Muscle of arm (tissue), 14 donors: ENCODE measurements at places on chromosomes 11 and 22. TPM values are rescaled to one million over a fixed set of nuclear protein-coding genes. Genes with fewer than 3 reads are reported as not detected.

The MIAT gene
- 0.13 TPM for polyA plus RNA-seq

The TPBGL gene
- not detected for polyA plus RNA-seq

The HORMAD2 gene
- not detected for polyA plus RNA-seq

The IGF2 gene
- 3,768 TPM for polyA plus RNA-seq

The SLC22A9 gene
- polyA plus RNA-seq: not detected

The ARHGAP42 gene
- polyA plus RNA-seq: 24.5 TPM

The NXPE1 gene
- polyA plus RNA-seq: not detected

The PAK1 gene
- polyA plus RNA-seq: 106 TPM

DNA sequence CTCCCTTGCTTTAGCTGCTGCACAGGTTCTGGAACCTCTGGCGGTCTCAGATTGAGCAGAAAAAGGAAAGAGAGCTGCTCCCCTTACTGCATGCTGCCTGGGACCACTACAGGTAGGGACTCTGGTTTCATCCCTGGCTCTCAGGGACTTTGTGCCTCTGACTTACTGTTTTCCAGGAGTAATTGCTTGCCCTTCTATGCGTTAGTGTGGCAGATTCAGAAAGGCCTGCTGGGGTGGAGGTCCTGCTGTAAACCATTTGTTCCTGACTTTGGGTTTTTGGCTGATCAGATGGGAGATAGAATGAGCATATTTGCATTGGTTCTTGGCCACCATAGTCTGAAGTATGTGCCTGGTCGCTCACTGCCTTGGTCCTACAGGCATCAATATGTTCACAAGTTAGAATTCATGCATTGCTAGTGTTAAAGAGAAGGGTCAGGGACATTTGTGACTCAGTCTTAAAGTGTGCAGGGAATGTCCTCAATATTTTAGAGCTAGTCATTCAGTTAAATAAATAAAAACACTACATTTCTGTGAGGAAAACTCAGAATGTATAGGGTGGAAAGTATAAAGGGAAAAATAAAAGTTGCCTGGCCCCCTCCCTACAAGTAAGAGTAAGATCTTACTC, 78.0 kb downstream of the PISD start:
- DNase-seq: no peak

DNA sequence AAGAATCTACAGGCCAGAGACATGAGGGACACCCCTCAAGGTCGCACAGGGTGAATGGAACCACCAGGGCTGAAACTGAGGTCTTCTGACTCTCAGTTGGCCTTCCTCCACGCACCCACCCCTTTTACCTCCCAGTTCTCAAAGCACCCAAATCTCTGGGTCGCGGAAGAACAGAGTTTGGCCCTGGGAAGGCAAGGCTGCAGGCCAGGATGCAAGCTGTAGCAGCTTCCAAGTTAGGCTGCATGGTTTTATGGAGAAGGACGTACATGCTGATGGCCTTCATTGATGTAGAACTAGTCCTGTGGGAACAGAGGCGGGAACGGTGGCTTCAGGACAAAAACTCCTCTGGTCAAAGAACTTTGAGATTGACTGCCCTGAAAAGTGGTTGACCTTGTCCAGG, 143.5 kb upstream of the B3GAT1 start:
- DNase-seq: no peak

DNA sequence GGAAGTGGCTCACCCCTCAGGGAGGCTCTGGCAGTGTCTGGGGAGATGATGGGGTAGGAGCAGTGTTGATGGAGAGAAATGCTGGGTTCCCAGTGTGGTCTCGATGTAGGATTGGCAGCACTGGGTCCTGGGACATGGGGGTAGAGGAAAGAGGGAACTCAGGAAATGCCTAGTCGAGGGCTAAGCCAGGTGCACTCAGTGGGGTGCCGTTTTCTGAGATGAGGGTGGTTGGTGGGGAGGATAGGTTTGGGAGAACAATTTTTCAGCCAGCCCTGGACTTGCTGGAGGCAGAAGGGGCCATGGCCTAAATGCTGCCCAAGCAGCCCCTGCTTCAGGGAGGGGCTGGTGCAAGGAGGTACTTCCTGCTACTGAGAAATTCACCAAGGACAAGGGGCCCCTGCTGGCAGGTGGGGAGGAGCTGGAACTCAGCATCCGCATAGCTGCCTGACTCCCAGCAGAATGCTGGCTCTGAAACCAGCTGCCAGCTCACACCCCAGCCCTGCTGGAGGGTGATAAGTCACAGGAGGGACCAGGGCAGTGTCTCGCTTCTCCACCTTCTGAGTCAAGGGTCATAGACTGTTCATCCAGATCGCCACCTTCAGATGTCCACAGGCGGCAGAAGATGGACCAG, 6.0 kb downstream of the CCDC157 start:
- no peak for DNase-seq

GRCh38 chr22:46482056-46482675, 55.3 kb downstream of the CELSR1 start:
- DNase-seq: no peak

- DNase-seq: no peak
These were observed 86.8 kb downstream of the PDHX start for GRCh38 chr11:35003186-35003585.

DNA sequence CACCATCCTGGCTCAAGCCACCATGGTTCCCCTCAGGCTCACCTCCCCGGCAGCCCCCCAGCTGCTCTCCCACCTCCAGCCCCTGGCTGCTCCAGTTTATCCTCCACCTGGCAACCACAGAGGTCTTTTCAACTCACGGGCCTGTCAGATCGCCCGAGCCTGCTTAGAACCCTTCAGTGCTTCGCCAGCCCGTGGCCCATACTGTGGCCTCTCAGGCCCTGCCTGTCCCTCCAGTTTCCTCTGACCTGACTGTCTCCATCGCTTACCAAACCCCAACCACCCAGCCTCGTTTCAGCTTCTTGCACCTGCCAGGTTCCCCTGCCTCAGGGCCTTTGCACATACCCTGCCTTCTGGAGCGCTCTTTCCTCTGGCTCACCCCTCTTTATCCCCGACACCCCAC, 6.9 kb downstream of the KCNC1 start:
- DNase-seq: no peak

- DNase-seq: no peak
These were observed 147.0 kb upstream of the API5 start for GRCh38 chr11:43164831-43165230.

DNA sequence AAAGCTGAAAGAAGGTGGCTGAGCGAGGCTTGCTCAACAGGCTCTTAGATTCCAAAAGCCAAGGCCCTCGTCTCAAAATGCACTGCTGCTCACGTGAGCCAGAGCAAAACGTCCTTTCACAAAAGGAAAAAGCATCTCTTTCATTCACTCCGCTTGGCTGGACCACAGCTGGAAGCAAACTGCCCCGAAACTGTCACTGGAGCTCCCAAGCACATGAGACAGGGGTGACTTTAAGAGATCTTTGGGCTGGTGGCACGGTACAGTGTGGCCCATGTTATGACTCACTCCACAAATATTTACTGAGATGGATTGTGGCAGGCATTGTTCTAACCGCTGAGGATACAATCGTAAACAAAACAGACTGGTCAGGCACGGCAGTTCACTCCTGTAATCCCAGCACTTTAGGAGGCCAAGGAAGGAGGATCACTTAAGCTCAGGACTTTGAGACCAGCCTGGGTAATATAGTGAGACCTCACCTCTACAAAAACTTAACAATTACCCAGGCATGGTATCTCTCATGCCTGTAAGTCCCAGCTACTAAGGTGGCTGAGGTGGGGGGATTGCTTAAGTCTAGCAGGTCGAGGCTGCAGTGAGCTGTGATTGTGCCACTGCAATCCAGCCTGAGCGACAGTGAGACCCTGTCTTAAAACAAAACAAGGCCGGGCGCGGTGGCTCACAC, 3.6 kb downstream of the PLA2G6 start:
- DNase-seq: no peak

DNA sequence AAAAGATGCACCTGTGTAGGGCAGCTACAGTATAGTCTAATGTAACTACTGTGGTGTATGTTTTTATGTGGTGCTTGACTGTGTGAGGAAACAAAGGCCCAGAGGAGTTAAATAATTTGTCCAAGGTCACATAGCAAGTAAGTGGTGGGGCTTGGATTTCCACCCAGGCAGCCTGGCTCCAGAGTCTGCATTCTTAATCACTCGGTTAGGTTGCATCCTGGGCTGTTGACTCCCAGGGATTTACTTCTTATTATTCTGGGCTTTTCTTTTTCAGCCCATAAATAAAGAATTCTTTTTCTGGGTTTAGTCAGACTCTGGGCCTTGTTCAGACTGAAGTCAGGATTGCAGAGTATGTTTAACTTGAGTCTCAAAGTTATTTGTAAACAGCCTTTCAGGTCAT, 82.1 kb downstream of the ARHGAP42 start:
- DNase-seq: no peak

DNA sequence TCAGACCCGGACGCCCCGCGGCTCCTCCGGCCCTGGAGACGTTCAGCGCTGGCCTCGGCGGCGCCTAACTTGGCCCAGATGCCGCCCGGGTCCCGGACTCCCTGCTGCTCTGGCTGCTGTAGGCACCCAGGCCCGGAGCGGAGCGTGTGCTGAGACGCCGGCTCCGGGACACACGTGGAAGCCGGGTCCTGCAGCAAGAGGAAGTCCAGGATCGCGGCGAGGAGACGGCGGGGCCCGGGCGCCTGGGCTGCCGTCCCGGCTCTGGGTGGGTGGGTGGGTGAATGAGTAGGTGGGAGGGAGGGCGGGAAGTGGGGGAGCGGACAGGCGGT, 223 bp downstream of the WT1 start:
- DNase-seq: no peak

DNA sequence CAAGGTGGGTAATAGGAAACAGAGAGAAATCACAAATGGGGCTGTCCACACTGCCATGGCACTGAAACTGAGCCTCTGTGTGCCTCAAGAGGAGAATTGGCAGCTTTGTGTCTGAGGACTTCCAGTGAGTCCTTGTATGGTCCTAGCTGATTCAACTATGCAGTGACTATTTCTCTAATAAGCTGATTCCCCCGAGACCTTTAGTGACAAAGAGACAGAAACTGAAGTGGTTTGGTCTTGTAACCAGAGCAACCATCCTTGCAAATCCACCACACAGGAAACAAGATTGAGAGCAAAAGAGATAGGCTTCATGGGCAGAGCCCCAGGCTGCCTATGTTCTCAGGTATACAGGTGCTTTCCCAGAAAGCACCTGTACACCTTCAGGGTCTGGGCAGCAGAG, 1038.5 kb downstream of the NTM start:
- DNase-seq: no peak

GRCh38 chr11:14907411-14908213, 15.6 kb upstream of the CYP2R1 start:
- peak; percentile 35 for DNase-seq

DNA sequence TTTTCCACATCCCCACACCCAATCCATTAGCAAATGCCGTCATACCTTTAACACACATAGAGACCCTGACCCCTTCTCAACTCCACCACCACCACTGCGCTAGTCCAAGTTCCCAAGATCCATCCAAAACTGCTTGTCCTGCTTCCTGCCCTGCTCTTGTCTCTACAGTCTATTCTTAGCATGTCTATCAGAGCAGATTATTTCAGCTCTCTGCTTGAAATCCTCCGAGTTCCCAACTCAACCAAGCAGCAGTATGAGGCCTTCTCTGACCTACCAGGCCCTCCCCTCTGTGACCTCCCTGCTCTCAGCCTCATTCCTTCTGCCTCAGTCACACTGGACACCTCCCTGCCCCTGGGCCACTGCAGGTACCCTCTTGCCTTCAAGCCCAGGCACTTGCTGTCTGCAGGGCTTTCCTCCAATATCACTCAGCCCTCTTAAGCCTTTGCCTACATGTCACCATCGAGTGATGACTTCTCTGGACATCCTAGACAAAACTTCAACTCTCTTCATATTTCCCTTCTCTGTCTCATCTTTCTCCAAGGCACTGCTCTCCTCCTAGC, 134.6 kb downstream of the SPATA19 start:
- DNase-seq: no peak

DNA sequence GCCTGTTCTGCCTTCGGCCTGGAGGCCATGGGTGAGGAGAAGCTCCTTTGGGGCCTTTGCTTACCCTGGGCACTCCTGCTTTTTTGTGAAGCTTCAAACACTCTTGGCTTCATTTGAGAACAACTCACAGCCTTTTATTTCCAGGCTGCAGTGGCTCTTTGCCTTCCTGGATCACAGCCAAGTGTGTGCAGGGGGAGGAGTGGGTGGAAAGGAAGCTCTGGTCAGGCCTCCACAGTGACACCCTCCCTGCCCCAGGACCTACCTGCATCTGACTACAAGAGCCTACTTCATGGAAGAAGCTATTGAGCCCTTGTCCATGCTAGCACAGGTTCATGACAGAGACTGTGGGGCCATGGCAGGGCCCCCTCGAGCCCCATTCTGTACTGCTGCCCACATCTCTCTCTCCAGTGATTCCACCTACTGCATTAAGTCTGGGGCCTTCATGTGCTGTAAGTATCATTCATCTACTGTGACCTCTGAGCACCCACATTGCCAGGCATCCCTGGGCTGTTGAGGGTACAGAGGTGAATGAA, 52.3 kb downstream of the GAB4 start:
- DNase-seq: peak; percentile 7

DNA sequence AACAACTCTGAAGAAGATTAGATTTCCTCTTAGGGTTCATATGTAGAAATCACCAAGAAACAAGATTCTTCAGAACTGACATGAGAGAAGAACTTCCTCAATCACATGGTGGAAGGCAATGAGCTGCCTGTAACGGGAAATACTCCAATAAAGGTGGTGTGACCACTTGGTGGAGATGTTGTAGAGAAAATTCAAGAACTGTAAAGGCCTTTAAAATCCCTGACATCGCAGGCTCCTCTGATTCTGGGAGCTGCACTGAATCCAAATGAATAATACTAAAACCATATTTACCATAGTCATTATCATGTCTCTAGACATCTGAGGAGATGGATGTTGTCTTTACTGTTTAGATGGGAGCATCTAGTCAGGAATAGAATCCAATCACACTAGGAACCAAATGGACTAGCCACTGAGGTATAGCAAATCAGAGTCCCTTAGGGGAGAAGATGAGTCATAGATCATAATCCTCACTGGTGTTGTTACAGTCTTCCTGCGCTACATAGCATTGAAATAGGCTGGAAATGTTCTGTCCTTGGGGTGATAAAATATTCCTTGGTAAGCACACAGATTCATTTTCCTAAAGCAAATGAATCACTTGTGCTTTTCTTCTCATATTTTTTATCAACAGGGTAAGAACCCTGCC, 321.6 kb upstream of the TENM4 start:
- peak; percentile 3 for DNase-seq

DNA sequence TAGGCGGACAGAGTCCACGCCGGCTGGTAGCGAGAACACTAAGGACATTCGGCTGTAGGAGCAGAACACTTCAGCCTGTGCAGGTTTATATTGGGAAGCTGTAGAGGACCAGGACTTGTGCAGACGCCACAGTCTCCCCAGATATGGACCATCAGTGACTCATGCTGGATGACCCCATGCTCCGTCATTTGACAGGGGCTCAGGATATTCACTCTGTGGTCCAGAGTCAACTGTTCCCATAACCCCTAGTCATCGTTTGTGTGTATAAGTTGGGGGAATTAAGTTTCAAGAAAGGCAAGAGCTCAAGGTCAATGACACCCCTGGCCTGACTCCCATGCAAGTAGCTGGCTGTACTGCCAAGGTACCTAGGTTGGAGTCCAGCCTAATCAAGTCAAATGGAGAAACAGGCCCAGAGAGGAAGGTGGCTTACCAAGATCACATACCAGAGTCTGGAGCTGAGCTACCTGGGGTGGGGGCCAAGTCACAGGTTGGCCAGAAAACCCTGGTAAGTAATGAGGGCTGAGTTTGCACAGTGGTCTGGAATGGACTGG, 17.2 kb downstream of the P2RY2 start:
- DNase-seq: no peak
